ENCODE measurements at places on chromosomes 1 and 21.

GRCh38 chr1:216721062-216721461 lies 2.2 kb downstream of the ESRRG start:
- no peak for DNase-seq

DNA sequence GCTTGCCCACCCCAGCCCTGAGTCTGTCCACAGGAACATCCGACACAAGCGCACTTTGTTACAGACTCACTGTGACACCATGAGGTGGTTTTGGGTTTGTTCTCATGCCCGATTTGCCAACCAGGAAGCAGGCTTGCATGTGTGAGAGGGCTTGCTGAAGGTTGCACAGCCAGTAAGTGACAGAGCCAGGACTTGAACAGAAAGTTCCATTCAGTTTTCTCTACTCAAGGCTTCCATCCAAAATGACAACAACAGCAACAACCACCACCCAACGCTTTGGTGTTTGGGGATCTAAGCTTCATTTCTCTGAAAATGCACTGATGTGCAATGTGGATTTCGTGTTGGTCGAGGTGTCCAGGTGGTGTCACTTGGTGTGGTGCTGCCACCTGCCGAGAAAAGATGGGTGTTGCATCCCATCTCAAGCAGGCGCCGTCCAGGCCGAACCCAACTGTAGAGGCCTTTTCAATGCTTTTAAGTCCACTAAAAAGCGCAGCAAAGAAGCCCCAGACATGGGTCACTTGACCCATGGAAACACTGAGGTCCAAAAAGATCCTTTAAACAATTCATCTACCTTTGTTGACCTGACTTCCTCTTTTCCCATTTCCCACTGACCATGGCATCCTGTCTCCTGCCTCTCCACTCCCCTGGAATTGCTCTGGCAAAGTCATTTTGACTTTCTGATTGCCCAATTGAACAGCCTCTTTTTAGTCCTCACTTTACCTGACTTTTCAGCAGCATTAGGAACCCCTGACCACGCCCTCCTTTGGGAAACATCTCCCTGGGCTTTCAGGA lies 12.2 kb downstream of the CITED4 start:
- peak; percentile 83 for DNase-seq

GRCh38 chr1:86380257-86380861 lies 15.8 kb downstream of the ODF2L start:
- DNase-seq = peak; percentile 67

DNA sequence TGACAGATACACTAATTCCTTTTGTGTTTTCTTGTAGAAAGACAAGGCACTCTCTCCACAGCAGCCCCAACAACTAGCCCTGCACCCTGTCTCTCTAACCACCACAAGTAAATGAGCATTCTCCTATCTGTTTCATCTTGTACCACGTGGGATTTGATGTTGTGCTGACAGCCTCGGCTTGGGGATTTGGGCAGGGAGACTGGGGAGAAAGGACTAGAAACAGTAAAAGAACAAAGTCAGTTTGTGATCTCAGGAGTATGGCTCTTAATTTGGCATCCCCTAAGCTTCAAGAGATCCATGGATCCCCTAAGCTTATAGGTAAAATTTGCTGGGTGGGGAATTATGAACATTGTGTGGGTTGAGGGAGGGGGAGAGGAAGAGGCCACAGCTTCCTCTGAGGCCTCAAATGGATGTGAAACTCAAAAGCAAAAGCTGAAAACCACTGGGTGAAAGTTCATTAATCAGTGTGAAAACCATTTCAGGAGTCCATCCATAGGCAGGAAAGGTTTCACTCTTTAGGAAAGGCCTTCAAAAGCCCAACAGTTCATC lies 3.1 kb downstream of the C1orf162 start:
- DNase-seq = peak; percentile 65

GRCh38 chr21:44955141-44955797 lies 15.4 kb downstream of the SLX9 start:
- no peak for DNase-seq

GRCh38 chr1:33343539-33343938 lies 22.6 kb upstream of the A3GALT2 start:
- no peak for DNase-seq

- no peak for DNase-seq
Measured at GRCh38 chr1:241557551-241558193, 25.5 kb downstream of the KMO start.

DNA sequence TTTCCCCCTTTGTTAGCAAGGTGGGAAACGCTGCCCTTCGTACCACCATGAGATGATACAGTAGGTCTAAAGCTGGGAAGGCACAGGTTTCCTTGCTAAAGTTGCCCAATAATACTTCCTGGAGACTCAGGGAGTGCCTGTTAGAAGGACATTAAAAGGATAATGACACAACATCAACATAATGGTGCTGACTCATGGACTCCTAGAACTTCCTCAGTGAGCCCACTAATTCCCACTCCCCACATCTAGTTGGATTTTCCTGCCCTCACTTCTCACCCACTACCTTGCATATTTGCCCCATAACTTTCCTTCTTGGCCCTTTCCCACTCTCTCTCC lies 17.5 kb downstream of the CFAP45 start:
- DNase-seq = no peak

DNA sequence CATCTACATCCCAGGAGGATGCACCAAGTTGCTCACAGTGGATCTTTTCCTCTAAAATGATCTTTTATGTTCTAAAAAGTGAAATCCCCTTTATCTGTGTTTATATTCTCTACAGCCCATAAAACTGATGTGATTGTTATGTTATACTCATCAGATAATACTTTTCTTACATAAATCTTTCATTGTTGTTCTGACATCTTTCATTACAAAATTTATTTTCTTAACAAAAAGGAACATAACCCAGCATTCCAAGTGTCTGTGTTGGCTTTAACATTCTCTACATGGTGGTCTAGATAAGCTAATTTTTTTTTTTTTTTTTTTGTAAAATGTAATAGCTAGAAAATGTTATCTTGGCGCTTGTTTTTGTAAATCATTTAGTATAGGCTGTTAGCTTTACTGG lies 8.3 kb upstream of the CACYBP start:
- no peak for DNase-seq

DNA sequence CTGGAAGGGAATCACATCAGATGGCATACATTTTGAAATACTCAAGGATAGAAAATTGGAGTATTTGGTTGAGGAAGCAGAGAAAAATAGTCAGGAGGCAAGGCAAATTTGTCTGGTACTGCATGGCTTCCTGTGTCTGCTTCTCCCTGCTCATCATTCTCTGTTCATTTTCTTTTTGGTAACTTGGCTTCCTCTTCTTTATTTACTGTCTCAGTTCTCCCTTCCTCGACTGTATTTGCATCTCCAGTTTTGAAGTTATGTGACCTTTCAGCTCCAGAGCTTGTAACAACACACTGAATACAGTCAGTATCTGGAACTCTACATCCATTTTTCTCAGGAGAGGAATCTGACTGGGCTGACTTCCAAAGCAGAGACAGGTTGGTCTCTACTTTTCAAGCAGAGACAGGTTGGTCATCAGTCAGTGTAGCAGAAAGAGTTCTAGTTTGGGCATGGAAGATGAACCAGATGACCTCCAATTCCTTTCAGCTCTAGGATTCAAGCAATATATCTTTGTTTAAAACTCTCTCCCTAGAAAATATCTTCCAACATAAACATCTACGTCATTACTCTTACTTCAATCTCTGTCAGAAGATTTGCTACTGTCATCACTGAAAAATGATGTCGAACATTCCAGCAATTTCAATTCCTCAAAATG lies 571.2 kb downstream of the ADGRL2 start:
- no peak for DNase-seq

DNA sequence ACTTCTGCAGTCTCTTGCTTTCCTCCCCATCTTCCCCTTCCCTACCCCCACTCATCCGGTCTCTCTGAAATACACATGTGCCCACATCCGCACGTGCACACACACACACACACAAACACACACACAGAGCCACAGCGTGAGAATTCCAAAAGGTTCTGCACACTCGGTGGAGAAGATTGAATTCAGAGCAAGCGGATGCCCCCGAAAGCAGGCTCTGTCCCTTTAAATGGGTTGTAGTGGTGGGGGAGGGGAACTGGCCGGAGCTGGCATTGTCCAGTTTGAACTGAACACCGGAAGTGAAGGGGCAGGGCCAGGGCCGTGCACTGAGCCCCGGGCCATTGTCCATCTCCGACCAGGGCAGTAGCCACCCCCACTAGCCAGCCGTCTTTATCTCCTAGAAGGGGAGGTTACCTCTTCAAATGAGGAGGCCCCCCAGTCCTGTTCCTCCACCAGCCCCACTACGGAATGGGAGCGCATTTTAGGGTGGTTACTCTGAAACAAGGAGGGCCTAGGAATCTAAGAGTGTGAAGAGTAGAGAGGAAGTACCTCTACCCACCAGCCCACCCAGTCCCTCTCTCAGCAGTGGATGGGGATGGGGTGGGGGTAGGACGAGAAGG lies 1.3 kb upstream of the LIN28A start:
- no peak for DNase-seq

DNA sequence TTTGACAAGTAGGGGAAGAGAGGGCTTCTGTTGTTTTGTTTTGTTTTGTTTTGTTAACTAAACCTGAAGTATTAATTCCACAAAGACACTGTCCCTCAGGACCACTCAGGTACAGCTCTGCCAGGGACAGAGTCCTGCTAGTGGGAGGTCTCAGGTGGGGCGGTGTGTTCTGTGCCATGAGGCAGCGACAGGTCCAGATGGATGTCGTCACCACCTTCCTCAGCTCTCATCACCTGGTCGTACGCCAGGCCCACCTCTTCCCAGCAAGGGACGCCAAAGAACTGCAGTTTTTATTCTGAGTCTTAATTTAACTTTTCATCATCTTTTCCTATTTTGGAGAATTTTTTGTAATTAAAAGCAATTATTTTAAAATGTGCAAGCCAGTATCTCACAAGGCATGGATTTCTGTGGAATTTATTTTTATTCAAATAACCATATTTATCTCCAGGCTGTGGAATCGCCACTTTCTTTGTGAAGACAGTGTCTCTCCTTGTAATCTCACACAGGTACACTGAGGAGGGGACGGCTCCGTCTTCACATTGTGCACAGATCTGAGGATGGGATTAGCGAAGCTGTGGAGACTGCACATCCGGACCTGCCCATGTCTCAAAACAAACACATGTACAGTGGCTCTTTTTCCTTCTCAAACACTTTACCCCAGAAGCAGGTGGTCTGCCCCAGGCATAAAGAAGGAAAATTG lies 62.5 kb downstream of the POFUT2 start:
- no peak for DNase-seq

- no peak for DNase-seq
Measured at GRCh38 chr21:46340998-46341397, 17.0 kb downstream of the PCNT start.

GRCh38 chr1:207453710-207454045 lies 450 bp upstream of the CR2 start:
- DNase-seq = no peak

GRCh38 chr21:45488931-45489721 lies 53.1 kb downstream of the SLC19A1 start:
- DNase-seq = no peak

DNA sequence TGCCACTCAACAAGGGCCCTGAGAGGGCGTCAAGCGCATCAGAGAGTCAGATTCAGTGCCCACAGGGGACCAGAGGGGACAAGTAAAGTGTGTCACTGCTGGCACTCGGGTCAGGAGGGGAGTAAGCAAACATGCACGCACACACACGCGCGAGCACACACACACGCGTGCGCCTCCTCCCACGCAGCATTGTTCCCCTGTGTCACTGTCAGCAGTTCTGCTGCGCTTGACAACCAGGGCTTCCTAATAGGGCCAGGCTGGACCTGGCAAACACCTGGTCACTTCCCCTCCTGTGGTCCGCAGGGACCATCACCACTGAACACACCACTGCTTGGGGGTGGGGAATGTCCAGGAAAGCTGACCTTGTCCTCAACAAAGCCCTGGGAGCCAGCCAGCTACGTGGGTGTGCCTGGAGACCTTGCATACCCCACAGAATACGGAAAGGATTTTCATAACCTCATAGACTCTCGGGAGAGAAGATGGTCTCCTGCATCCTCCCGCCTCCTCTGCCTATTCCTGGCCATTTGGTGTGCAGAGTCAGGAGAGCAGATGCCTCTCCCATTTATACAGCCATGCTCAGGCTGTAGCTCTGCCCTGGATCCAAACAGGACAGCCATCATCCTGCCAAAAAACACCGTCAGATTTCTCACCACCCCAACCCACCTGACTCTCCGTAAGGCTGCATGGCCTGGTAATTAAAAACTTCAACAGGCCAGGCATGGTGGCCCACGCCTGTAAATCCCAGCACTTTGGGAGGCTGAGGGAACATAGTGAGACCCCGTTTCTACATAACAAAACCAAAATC lies 73.2 kb downstream of the SSBP3 start:
- DNase-seq = no peak

DNA sequence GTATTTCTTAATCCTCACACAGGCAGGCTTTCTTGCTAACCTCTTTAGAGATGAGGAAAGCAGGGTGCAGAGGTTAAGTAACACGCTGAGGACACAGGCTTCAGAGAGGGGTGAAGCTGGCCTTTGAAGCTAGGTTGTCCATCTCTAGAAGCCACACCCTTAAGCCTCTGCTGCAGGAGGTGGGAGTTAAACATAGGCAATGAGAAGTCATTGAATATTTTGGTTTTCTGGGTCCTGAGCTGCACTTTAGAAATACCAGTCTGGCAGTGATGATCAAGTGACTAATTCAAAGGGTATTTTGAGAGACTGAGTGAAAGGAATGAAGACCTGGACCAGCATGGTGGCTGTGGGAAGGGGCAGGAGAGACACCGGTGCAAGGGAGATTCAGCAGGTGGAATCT lies 9.9 kb downstream of the KCNJ15 start:
- DNase-seq = no peak

GRCh38 chr21:41852151-41852928 lies 26.8 kb downstream of the PRDM15 start:
- DNase-seq = no peak

GRCh38 chr1:232704694-232705680 lies 75.1 kb upstream of the SIPA1L2 start:
- DNase-seq = no peak

DNA sequence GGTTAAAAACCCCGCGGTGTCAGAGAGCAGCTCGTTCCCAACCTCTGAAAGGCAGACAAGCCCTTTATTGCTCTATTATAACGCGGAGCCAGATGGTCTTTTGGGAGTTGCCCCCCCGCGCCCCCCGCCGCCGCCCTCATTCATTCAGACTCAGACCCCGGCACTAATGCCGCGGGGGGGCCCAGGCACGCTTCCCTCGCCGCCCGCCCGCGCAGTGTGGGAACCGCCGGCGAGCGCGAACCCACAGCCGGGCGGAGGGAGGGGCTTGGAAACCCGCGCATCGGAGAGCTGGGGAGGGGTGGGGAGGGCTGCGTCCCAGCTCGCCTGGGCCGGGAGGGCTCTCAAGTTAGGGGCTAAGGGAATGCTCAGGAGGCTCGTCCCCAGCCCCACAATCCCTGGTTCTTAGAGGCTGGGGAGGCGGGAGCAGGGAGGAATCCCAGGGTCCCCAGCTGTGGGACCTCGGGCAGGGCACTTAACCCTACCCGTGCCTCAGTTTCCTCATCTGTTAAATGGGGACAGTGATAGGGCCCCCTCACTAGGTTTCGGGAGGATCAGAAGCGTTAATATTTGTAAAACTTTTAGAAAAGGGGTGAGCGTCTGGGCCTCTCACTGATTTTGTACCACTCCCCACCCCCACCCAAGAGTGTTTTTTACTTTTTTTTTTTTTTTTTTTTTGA lies 10.9 kb upstream of the HES5 start:
- no peak for DNase-seq
